ENCODE measurements at places on chromosomes 3 and 15.

- no peak for DNase-seq
These were observed 3.8 kb upstream of the OR4F15 start for GRCh38 chr15:101808201-101808600.

- DNase-seq = no peak
These were observed 11.4 kb upstream of the STAB1 start for GRCh38 chr3:52483577-52484381.

DNA sequence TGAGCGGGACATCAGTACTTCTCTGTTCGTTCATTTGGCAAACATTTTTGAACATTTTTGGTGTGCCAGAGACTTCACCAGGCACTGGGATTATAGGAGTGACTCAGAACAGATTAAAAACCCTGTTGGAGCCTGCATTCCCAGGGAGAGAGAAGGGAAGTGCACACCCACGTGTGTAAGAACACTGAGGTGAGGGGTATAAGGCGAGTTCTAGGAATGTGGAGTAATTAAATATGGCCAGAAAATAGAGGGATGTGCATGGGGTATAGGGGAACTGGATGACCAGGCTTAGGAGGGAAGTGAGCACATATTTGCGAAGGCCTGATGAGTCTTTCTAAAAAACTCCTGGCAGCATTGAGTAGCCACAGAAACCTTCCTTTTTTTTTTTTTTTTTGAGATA, 401.2 kb upstream of the C2CD4B start:
- no peak for DNase-seq

GRCh38 chr15:100721758-100722550, 119.6 kb downstream of the ASB7 start:
- no peak for DNase-seq

DNA sequence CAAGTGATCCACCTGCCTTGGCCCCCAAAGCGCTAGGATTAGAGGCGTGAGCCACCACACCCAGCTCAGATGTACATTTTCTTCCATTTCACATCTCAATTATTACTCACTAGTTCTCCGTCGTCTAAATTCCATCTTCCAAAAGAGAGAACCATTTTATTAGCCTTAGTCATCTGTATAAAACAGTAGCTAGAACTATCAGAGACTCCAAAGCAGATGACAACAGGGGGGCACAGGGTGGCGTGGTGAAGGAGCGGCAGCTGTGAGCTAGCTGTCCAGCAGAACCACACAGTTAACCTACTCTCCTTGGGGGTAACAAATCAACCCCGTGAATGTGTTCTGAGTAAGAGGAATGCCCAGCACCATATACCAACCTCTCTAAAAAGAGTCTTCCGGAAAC, 7.1 kb downstream of the SLC25A20 start:
- no peak for DNase-seq

GRCh38 chr15:84811828-84812227, 5.3 kb upstream of the ALPK3 start:
- DNase-seq = no peak

- no peak for DNase-seq
These were observed 99.0 kb downstream of the ZPLD1 start for GRCh38 chr3:102533784-102534183.

DNA sequence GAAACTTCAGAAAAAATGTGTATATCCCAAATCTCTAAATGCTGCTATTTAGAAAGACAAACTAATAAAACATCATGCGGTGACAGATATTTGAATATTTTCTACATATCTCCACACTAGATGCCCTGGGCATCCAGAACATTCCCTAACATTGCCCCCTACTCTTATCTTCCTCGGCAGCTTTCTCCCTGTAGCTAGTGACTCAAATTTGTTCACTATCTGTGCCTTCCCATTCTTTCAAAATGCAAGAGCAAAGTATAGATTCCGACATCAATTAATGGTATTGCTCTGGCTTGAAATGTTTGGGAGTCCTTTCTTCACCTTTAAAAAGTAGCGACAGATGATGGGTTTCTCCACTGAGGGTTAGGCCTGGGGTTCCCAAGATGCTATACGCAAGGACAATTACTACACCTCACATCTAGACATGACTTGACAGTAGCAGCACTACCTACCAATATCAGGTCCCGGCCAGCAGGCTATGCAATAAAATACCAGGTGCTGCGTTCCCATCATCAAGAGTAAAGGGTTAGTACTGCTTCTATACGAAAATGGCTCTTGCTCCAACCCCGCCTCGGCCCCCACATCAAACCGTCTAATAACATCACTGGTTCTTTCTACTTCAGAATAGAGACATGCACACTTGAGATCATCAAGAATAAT, 631 bp downstream of the UBR1 start:
- DNase-seq = peak; percentile 8

GRCh38 chr3:133362539-133362938, 37.3 kb upstream of the BFSP2 start:
- no peak for DNase-seq

GRCh38 chr3:100613721-100614390, 4.5 kb downstream of the ADGRG7 start:
- DNase-seq = no peak

DNA sequence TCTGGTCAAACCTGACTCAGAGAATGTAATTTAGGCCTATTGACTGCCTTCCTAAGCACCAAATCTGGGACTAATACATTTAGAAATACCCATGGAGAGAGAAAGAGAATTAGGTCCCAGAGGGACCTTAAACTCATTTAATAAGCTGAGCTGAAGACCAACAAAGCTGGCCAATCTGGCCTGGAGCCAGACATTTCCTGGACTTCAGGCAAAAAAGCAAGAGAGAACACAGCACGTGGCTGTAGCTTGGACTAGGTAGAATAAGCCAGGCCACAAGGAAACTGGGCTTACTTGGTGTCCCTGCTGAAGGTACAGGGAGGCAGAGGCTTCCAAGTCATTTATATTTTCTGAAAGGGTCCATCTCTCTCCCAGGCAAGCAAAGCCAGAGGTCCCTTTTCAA, 88.1 kb downstream of the RTP4 start:
- DNase-seq = no peak

- no peak for DNase-seq
These were observed 37.1 kb downstream of the MAP3K13 start for GRCh38 chr3:185399737-185400667.

Data from endothelial cell (in vitro differentiated cells).